ENCODE measurements at places on chromosomes 4 and X. TPM values are rescaled to one million over a fixed set of nuclear protein-coding genes. Genes with fewer than 3 reads are reported as not detected.

The CLNK gene
- polyA plus RNA-seq: 0.58 TPM

The CNGA1 gene
- polyA plus RNA-seq: 3.7 TPM

The MAGEA1 gene
- polyA plus RNA-seq: not detected

The RHOXF2 gene
- not detected for polyA plus RNA-seq

The RASL11B gene
- polyA plus RNA-seq: 33.0 TPM

The CT45A1 gene
- polyA plus RNA-seq: not detected

The GPC3 gene
- polyA plus RNA-seq: 1,308 TPM

The F8A1 gene
- 8.5 TPM for polyA plus RNA-seq

The HSFX4 gene
- polyA plus RNA-seq: not detected

The TMEM271 gene
- 0.04 TPM for polyA plus RNA-seq

The TMEM156 gene
- polyA plus RNA-seq: 3.2 TPM

The MAGEA11 gene
- not detected for polyA plus RNA-seq

The SHROOM2 gene
- 21.8 TPM for polyA plus RNA-seq

Measured in renal cortex interstitium (tissue), 15 donors.